ENCODE measurements at places on chromosomes 2 and 18.

- DNase-seq: peak; percentile 53
Observed at GRCh38 chr18:59517446-59518165, 158.5 kb upstream of the LMAN1 start.

DNA sequence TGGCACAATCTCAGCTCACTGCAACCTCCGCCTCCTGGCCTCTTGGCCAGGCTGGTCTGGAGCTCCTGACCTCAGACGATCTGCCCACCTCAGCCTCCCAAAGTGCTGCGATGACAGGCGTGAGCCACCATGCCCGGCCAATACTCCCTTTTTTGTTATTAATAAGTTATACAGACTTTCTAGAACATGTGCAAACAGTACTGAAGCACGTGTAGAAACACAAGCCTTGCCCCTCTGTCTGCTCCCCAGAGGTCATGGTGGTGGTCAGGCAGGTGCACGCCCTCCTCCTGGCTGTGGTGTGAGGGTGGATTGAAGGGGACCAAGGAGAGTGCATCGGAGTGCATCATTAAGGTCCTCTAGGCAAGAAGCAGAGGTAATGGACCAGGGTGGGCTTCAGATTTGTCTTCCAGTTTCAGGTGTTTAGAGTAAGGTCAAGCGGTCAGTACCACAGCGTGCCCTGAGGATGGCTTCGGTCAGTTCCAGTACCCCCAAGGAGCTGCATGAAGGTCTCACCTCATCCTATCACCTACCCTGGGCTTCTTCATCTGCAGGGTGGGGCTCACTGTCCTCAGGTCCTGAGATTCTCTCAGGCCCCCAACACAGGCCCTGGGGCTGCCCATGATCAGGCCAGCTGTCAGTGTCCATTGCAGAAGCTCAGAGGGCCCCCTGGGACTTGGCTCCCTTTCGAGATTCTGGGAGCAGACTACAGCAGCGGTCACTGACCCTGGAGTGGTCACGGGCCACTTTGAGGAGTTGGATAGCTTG lies 124.3 kb downstream of the GLI2 start:
- no peak for DNase-seq

GRCh38 chr2:137521653-137522619 lies 442.3 kb upstream of the HNMT start:
- DNase-seq: no peak

- DNase-seq: no peak
Observed at GRCh38 chr2:3251946-3252345, 125.7 kb downstream of the EIPR1 start.

- no peak for DNase-seq
Observed at GRCh38 chr2:205148755-205149154, 533.5 kb upstream of the NRP2 start.

GRCh38 chr2:88764850-88765153 lies 73.3 kb downstream of the RPIA start:
- DNase-seq: no peak

DNA sequence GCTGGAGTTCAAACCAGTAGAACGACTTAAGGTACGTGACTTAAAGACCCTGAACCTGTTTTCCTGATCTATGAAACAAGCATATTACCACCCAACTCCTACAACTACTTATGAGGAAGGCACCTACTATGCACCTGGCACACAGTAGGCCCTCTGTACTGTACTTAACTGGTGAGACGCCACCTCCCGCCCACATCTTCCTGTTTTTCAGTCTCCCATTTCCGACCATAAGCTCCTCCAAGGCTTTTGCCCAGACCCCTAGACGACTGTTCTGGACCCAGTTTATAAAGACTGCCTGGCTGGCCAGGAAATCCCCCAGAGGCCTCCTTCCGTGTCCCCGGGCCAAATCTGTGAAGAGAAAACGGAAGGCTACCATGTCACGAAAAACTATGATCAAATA lies 1.5 kb downstream of the GALNT14 start:
- DNase-seq: no peak

GRCh38 chr2:48467637-48468036 lies 62.3 kb upstream of the STON1 start:
- no peak for DNase-seq

DNA sequence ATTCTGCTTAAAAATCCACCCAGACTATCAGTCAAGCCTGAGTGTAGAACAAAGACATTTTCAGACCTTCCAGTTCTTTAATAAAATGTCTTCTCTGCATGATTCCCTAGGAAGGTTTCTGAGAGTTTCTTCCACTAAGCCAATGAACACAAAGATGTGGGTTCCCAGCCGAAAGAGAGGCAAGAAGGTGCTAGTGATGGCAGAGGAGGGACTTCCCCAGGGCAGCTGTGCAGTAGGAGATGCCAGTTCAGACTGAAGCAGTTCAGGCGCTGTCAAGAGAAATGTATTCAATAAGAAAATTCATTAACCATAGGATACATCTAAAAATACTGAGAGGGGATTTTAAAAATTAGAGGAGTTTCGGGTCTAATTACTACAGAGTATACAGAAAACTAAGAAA lies 83.3 kb downstream of the RND3 start:
- no peak for DNase-seq

DNA sequence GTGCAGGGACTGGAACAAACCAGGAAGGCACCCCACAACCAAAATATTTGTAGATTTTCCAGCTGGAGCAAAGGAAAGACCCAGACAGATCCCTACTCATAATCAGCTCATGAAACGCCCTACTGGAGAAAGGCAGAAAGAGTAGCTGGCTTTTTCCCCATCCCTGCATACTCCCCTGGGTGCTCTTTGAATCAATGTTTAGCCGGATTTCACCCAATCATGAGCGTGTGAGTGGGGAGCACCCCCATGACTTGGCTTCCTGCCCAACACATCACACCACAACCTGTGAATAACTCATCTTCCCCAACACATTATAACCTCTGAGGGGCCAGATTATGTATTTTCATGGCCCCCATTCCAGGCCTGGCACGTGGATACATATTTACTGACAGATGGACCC lies 35.1 kb upstream of the SLC14A1 start:
- no peak for DNase-seq

- peak; percentile 23 for DNase-seq
Observed at GRCh38 chr2:145813481-145813880, 1293.6 kb upstream of the ZEB2 start.

- DNase-seq: no peak
Observed at GRCh38 chr2:24153478-24153877, 21.4 kb upstream of the FAM228A start.

DNA sequence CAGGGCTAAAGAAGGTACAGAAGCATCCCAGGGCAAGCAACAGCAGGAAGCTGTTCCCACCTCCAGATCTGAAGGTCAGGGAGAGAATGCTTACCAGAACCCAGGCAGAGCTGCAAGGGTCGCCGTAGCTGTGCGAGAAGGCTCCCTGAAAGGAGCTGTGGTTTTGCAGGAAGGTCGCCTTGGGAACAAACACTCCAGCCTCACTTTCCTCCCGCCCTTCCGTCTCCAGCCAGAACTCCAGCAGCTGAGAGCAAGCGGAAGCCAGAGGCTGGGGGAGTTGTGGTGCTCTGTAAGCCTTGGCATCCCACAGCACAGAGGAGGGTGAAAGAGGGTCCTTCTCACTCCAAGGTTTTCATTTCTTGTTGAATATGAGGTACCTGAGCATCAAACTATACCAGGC lies 18.3 kb upstream of the ICOS start:
- no peak for DNase-seq

- DNase-seq: no peak
Observed at GRCh38 chr2:108919571-108920373, 69.2 kb downstream of the EDAR start.

- no peak for DNase-seq
Observed at GRCh38 chr18:23235860-23236259, 100.6 kb downstream of the CABLES1 start.

DNA sequence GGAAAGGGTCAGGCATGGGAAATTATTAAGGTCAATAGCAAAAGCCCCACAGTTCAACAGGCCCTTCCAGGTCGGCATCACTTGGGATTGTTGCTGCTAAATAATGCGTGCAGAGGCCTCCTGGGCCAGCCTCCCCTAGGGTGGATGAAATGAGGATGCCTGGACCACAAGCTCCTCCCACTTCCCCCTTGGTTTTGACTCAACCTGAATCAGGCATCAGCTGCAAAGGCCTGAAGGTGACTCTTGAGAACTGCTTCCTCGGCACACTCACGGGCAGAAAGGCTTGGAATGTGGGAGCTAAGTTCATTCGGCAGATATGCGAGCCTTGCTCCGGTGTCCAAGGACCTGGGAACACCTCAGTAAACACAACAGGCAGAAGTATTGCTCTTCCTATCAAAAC lies 69.3 kb downstream of the MBP start:
- peak; percentile 67 for DNase-seq

DNA sequence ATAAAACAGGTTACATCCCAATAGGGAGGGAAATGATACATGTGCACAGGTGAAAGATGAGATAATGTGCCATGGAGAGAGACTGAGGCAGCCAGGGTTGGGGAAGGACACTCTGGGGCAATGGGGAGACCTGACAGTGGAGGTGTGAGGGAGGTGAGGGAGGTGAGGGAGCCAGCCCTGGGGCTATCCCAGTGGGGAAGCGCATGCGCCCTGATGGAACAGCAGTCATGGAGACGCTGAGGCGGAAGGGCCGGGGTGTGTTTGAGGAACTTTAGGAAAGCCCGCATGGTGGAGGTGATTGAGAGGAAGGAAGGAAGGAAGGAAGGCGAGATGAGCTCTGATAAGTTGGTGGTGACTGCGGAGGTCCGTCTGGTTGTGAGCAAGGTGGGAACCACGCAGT lies 66.5 kb downstream of the CABLES1 start:
- no peak for DNase-seq

DNA sequence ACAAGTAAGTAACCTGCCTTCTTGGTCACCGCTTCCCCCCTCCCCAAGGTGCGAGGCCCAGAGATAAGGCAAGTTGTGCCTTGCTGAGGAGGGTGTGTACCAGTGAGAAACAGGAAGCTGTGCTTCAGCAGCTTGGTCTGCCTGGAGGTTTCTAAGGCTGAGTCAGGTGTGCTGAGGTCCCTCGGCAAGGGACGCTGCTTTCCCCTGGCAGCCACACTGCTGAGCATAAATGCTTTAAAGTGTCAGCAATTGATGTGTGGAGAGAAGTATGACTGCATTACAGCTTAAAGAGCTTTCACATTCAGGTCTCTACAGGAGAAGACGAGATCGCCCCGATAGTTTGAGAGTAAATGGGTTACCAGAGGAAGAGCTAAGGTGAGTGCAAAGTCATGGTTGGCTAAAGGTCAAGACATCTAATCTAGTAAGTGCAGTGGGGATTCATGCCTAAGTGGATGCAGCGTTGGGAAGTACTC lies 86.9 kb downstream of the LIMS1 start:
- peak; percentile 73 for DNase-seq

GRCh38 chr18:7789856-7790552 lies 222.9 kb downstream of the PTPRM start:
- peak; percentile 65 for DNase-seq

GRCh38 chr18:59051470-59052165 lies 88.1 kb upstream of the SEC11C start:
- peak; percentile 36 for DNase-seq

- DNase-seq: no peak
Observed at GRCh38 chr2:225064362-225064761, 22.1 kb upstream of the DOCK10 start.

DNA sequence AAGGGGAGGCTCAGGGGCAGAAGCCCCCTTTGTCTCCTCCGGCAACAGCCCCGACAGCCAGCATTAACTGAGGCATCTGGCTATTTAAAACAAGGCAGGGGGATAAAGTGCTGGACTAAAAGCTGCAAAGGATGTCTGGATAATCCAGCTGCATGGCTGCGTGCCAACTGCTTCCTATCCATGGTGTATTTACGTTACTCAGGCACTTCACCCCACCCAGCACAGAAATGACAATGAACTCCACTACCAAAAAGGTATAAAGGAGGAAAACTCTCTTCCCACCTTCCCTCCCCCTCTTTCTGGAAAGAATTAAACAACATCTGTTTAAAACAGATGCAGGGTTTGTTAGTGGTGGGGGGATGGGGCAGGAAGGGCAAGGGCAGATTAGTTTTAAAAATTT lies 82.5 kb downstream of the SPRED2 start:
- DNase-seq: peak; percentile 59

GRCh38 chr2:161586517-161587167 lies 37.6 kb upstream of the SLC4A10 start:
- DNase-seq: peak; percentile 39

- DNase-seq: peak; percentile 59
Observed at GRCh38 chr2:149427387-149427786, 97.0 kb downstream of the LYPD6 start.

DNA sequence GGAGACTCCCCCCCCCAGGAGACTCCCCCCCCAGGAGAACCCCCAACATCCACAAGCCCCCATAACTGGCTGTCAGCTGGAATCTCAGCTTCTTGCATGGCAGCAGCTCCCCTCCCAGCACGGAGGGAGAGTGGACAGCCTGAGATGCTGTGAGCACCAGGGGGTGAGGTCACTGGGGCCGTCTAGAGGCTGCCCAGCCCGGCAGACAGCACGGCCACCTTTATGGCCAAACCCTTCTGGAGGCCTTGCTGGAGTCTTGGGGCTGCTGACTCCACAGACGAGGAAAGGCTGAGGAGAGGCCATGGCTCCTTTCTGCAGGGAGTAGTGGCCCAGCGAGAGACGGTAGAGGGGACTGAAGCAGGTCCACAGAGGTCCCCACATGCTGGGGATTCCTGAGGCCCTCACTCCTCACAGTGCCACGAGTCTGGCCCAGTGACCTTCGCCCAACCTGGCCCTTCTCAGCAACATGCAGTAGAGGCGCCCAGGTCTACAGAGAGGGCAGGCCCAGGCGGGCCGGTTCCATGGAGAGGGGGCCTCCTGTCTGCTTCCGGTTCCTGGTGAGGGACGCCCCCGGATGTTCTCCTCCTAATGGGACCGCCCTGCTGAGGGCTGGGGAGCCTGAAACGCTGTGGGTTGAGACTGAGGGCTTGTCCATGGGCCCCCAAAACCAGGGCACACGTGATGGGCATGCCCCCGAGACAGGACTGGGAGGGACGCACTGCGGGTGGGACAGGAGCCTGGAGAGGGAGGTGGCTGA lies 122.6 kb upstream of the CTDP1 start:
- DNase-seq: no peak

DNA sequence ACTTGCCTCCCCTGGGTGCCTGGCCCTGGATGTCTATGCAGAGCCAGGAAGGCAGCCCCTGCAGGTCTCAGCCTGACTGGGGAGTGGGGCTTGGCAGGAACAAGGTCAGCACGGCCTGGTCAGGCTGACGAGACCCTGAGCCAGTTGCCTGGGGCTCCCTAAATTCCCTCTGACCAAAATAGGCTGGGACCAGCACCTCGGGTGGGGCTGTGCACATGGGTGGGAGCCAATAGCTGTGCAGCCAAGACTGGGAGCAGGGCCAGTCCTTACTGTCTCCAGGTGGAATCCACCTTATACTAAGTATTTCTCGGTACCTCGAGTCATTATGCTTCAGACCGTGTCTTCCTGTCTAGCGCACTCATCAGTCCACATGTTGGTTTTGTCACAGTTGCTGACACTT lies 11.4 kb upstream of the IL1R2 start:
- DNase-seq: no peak

DNA sequence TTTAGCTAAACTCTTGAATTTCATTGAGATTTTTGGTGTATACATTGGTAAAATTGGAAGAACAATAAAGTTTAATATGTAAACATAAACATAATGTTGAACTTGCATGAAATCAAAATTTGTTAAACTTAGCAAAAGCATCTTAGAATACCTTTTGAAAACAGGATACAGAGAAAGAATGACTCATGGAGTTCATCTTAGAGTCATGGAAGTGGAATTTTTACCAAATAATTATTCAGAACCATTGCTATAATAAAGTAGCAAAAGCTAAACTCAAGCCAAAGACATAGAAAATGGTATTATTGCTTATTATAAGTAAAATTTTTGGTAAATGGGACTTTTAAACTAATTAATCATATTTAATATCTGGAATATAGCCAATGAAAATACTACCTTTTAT lies 841.6 kb upstream of the SLC39A10 start:
- DNase-seq: no peak

Measured in astrocyte of the hippocampus (primary cell).